ENCODE measurements at places on chromosomes 4 and X.

GRCh38 chrX:6574762-6575161 is 39.8 kb upstream of the VCX3A start:
- DNase-seq = no peak

DNA sequence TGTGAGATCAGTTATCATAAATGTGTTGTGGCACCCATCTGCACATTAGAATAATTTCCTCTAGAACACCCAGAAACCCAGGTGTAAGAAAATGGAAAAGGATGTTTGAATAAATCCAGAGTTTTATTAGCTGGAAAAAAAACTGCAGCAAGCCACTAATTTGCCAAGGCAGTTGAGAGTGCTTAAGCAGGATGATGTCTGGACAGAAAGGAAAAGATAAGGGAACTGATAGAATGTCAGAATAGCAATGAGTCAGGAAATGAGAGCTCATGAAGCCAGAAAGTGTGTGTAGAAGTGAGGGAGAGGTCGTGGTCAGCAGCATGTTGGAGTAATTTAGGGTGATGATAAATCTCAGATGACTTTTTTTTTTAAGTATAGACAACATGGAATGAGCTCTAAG is 15.2 kb upstream of the NEUROG2 start:
- DNase-seq = no peak

- DNase-seq = no peak
These were observed 94.6 kb downstream of the PAPSS1 start for GRCh38 chr4:107625391-107625902.

GRCh38 chrX:20221902-20222301 is 44.8 kb downstream of the RPS6KA3 start:
- no peak for DNase-seq

- DNase-seq = no peak
These were observed 43.0 kb upstream of the SCOC start for GRCh38 chr4:140330311-140330900.

GRCh38 chr4:10577508-10578426 is 106.8 kb downstream of the CLNK start:
- DNase-seq = no peak

DNA sequence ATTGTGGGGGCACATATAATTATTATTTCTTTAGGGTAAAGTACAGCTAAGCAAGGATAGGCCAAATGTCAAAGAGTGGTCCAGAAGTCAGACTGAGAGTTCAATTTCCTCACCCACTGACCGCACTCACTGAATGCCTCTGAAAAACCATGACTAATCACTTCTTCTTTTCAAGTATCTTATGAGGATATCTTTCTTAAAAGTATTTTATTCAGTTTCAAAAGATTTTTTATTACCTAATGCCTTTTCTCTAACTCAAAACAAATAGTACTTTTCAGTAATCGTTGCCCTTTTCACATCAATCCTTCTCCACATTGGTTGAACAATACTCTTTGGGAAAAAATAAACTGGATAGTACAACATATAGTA is 61.7 kb upstream of the CAMK2D start:
- no peak for DNase-seq

- no peak for DNase-seq
These were observed 181.1 kb upstream of the SPRY1 start for GRCh38 chr4:123215536-123215935.

GRCh38 chrX:110408949-110409588 is 50.4 kb downstream of the RTL9 start:
- no peak for DNase-seq

DNA sequence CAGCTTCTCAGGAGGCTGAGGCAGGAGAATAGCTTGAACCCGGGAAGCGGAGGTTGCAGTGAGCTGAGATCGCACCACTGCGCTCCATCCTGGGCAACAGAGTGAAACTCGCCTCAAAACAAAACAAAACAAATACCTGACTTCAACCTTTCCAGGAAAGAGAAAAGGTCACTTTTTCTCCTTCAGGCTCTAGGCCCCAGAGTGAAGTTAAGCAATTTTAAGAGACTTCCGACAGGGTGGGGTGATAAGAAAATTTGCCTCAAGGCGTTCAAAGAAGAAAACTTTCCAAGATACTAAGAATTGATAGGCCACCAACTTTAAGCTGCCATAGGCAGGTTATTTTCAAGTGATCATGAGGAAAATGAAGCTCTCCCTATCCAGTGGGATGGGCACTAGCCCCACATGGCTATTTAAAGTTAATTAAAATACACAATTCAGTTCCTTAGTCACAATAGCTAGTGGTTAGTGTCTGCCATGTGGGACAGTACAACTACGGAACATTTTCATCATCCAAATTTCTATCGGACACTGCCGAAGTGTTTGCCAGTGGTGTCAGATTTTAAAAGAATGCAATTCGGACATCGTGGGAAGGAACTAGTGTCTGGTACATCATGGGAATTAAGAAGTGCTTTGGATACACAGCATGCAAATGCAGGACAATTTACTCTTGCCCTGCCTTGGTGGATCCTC is 33.0 kb downstream of the SMS start:
- DNase-seq = no peak
